ENCODE measurements at places on chromosomes 12 and 14.
A peak's percentile ranks its signal among the peaks of the same experiment; 100 is the strongest.

GRCh38 chr12:52224151-52224550, 8.9 kb upstream of the KRT7 start:
- no peak for DNase-seq

DNA sequence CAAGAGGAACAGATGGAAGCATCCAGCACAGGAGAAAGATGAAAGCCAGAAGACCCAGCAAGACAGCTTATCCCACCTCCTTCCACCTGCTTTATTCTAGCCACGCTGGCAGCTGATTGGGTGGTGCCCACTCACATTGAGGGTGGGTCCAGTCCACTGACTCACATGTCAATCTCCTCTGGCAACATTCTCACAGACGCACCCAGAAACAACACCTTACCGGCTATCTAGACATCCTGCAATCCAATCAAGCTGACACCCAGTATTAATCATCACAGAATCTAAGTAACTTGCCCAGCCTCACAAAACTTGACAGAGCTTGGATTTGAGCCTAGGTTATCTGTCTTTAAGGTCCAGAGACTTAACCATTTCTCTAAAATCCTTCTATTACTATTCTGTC, 208.9 kb downstream of the PAH start:
- DNase-seq = no peak

DNA sequence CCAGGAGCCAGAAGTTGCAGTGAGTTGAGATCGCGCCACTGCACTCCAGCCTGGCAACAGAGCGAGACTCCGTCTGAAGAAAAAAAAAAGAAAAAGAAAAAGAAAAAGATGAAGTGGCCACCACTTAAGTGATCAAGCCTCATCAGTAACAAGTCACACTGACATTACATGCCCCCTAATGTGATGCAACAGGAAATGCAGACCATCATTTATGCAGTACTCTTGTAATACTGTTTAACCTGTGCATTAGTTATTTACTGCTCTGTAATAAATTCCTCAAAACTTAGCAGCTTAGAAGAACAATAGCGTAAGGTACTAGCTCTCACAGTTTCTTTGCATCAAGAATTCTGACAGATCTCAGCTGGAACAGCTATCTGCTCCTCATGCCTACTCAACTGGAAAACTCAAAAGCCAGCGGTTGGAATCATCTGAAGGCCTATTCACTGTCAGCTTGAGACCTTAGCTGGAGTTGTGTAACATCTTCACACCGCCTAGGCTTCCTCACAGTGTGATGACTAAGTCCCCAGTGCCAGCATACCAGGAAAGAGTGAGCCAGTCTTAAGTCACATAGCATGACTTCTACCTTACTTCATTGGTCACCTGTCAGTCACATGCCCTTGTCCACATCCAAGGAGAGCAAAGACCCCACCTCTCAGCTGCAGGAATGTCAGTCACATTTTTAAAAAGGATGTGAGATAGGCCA, 31.5 kb downstream of the EPS8 start:
- DNase-seq = peak; percentile 41

GRCh38 chr12:54039417-54040147, 6.7 kb downstream of the HOXC5 start:
- no peak for DNase-seq

GRCh38 chr14:95018821-95019220, 138.5 kb downstream of the DICER1 start:
- no peak for DNase-seq

DNA sequence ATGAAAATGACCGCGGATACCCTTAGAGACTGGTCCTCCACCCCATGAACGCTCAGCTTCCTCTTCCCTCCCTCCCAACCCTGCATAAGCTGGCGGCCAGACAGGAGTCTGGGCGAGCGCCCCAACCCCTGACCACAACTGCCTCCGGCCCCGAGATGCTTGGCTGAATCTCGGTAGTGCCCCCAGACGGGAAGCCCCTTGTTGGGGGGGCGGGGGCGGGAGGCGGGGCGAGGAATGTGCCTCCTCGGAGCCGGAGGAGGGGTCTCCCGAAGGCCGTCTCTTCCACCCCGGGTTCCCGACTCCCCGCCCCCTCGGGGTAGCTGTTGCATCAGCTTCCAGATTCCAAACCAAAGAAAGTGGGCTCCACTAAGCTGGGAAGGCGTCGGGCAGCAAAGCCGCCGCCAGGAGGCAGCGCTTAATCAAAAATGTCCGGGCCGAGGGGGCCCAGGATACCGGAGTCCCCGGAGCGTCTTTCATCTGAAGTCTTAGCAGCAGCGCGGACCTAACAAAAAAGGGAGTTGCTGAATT, 7.1 kb upstream of the MRPL52 start:
- DNase-seq = peak; percentile 88

DNA sequence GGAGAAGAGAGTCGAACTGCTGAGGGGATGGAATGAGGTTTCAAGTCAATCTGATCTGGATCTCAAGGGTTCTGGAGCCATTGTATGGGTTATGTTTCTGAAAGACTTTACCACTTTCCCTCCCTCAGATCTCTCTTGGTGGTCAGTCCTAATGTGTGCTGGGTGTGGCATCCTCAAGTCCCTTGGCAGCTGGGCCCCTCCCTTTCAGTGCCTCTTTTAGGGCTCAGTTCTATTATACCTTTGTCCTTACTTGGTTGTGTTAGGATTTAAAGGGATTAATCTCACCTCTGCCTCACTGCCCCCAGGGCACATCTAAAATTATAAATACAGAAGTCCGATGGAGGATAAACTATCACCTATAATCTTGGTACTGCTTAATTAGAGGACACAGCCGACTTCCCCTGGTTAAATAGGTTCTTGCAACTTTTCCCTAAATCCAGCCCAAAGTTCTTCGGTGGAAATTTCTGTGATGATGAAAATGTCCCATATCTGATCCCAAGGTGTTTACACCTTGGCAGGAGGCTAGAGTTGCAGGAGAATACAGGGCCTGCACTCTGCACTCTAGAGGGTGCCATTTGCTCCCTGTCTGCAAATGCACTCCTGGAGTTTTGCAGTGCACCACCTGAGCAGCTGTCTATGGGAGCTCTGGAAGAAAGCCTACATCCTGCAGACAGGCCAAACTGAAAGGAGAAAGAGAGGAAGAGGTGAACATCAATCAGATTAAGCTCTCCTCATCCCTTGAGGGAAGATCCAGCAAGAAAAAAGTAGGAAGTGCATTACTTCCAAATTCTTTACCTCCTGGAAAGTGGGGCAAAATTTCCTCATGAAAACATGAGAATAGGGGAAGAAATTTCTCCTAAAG, 106.8 kb downstream of the NUAK1 start:
- no peak for DNase-seq

DNA sequence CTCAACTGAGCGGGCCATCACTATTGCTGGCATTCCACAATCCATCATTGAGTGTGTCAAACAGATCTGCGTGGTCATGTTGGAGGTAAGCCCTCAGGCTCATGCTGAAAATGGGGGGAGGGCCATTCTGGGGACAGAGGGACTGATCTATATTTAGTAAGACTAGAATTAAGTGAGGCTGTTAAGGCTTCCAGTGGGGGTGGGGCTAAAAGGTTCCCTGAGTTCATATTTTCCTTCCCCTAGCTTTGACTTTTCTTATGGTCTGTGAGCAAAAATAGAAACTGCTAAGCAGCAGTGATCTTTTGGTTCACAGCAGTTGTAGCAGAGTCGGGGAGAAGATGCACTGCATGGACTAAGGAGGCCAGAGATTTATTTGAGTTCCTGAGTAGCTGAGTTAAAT, 9.2 kb downstream of the PCBP2 start:
- DNase-seq = no peak

GRCh38 chr14:94659256-94659655, 47.1 kb downstream of the SERPINA3 start:
- no peak for DNase-seq

DNA sequence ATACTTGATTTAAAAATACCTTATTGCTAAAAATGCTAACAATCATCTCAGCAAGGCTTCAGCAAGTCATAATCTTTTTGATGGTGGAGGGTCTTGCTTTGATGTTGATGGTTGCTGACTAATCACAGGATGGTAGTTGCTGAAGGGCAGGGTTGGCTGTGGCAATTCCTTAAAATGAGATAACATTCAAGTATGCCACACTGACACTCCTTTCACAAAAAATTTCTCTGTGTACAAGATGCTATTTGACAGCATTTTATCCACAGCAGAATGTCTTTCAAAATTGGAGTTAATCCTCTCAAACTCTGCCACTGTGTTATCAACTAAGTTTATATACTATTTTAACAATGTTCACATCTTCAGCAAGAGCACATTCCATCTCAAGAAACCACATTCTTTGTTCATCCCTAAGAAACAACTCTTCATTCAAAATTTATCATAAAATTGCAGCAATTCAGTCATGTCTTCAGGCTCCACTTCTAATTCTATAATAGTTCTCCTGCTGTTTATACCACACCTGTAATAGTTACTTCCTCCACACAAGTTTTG, 16.1 kb downstream of the SCAF11 start:
- no peak for DNase-seq

DNA sequence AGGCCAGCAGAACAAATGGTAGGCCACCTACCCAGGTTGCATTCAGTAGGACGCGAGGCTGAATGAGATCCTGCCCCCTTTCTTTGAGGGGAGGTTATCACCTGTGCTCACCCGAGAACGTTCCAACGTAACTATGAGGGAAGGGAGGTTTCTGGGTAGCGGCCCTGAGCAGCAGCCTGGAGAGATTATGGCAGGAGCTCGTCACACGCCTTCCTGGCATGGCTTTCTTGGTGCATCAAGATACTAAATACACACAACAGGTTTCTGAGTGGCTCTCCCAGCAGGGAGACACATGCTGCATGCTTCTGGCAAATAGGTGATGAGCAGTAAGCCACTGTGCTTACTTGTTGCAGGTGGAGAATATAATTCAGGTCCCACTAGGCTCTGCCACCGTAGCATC, 147.7 kb downstream of the CALM1 start:
- DNase-seq = no peak

GRCh38 chr14:68104518-68104917, 284.9 kb downstream of the RAD51B start:
- peak; percentile 31 for DNase-seq

- no peak for DNase-seq
These were observed 178.4 kb downstream of the ITPR2 start for GRCh38 chr12:26654623-26655022.

DNA sequence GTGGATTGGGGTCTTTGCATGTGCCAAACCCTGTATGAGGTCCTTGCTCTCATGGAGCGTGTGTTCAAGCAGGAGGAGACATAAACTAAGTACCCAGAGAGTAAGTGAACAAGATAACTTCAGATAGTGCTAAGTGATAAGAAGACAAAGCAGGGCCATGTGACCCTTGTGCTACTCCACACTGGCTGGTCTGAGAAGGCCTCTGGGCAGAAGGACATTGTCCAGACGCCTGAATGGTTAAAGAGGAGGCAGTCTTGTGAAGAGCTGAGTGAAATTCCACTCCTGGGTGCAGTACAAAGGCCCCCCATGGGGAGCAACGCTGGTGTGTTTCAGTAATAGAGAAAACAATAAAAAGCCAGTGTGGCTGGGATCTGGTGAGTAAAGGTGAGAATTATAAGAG, 93.3 kb upstream of the RIC8B start:
- DNase-seq = no peak

GRCh38 chr12:130813436-130813835, 25.6 kb downstream of the STX2 start:
- DNase-seq = no peak

GRCh38 chr12:124432376-124432775, 135.0 kb downstream of the NCOR2 start:
- DNase-seq = no peak

- no peak for DNase-seq
These were observed 169.2 kb downstream of the PIWIL1 start for GRCh38 chr12:130506844-130507243.

DNA sequence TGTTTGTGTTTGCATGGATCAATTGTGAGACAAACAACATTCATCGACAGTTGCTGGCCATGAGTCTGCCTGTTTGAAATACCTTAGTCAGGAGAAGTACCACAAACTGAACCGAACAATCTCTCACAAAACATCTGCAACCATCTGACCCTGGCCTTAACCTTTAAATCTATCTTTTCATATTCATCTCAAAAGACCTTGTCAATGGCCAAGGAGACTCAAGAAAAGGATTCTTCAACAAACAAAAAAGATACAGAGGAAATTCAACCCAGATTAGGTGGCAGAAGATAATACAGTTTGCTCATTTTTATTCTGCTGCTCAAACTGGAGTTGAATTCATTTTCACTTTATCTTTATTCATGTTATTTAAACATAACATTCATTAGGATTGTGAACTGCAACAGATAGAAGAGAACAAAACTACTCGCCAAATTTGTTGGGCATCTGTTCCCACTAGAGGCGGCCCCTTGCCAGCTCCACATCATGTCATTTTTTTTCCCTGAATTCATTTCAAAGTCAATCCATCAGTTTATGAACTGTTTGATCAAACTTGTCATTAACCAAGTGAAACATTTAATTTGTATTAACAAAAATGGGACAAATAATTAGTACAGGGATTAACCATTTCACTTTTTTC, 152.3 kb upstream of the OTX2 start:
- no peak for DNase-seq

GRCh38 chr14:56490379-56490778, 89.2 kb upstream of the TMEM260 start:
- no peak for DNase-seq

DNA sequence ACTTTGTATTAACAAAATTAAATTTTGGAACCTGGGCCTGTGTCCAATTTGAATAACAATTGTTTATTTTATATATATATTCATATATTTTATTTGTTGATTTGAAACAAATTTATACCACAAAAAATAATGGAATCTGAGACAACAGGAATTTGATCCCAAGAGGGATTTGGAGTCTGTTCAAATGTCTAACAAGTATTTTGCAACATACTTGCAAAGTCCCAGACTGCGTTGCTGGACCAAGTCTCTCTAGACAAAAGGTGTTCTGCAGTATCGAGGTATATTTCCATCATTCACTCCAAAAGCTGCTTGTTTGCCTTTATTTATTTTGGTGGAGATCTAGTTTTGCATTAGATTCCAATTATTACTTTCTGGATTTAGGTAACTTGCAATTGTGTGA, 68.7 kb upstream of the PTPRR start:
- DNase-seq = no peak

- DNase-seq = no peak
These were observed 2.8 kb downstream of the SLC2A13 start for GRCh38 chr12:40103043-40103442.

- DNase-seq = no peak
These were observed 2.4 kb upstream of the TBX3 start for GRCh38 chr12:114686426-114686772.

GRCh38 chr14:59507063-59507751, 22.9 kb downstream of the JKAMP start:
- DNase-seq = peak; percentile 58

GRCh38 chr12:64894827-64895475, 70.5 kb downstream of the TBC1D30 start:
- DNase-seq = no peak

- no peak for DNase-seq
These were observed 7.3 kb upstream of the STX2 start for GRCh38 chr12:130846369-130846768.

DNA sequence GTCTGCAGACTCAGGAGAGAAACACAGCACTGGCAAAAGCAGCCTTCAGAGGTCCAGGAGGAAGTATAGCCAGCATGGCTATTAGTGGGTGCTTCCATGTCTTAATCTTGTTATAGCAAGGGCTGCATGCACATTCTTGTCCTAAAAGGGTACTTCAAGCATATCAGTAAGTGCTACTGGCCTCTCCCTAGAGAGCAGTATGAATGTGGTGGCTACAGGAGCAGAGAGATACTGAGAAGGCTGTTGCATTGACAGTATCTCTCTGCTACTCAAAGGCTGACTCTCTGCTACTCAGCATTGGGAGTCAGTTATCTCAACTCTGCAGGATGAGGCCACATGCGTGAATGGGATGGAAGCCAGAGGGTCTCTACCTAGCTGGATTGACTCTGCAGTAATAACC, 2.0 kb downstream of the GARIN6 start:
- no peak for DNase-seq

Data from hepatic stellate cell (primary cell).